8988T (cell line): ENCODE measurements at places on chromosomes 16 and 17.

GRCh38 chr17:55254375-55254774, 10.4 kb upstream of the HLF start:
- no peak for DNase-seq

DNA sequence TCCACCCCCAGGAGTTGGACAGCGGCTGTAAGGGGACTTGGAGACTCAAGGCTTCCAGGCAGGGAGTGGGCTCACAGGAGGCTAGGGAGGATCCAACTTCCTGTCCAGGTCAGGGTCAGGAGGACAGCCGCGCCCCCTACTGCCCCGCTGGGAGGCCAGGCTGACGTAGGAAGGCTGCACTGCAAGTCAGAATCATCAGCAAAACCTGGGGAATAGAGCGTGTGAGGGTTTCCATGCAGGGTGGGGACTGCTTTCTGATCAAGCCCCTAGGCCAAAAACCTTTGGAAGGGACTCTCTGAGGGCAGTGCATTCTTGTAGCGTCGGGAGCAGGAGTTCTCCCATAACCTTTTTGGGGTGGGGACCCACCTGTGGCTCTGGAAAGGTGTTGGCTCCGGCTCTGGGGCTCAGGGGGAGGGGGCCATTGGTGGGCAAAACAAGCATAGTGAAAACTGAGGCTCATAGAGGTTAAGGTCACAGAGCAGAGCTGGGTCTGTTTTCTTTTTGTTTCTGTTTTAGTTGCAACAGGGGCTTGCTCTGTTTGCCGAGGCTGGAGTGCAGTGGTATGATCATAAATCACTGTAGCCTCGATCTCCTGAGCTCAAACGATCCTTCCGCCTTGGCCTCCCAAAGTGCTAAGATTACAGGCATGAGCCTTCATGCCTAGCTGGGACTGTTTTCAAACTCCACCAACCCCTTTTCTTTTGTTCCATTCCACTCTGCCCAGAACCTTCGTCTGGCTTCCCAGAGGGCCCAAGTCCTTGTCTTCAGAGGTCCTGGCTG, 22.1 kb downstream of the RAI1 start:
- DNase-seq: peak; percentile 20

DNA sequence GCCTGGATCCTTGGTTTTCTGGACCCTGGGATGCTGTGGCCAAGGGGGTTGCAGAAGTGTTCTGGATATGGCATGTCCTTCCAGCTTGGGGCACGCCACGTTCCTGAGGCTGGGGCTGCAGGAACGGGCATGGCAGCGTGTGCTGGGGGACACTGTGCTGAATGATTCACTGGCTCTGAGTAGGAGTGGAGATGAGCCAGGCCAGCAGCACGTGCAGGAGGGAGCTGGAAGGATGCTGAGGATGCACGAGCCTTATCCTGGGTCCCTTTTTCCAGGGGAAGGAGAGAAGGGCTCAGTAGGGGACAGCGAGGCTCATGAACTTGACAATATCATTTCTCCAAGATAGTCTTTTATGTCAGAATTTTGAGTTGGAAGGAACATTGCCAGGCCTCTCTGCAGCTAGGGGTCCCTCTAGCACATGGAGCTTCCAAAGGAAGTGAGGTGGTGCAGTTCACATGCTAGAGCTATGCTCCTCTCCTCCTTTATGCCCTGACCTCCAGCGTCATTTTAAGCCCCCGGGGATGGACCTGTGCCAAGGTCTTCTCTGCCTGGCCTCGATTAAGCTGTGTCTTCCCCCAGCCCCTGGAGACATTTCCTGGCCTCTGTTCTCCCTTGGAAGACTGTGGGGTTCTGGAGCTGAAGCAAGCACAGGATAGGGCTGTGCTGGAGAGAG, 125.9 kb downstream of the OR1D5 start:
- no peak for DNase-seq

DNA sequence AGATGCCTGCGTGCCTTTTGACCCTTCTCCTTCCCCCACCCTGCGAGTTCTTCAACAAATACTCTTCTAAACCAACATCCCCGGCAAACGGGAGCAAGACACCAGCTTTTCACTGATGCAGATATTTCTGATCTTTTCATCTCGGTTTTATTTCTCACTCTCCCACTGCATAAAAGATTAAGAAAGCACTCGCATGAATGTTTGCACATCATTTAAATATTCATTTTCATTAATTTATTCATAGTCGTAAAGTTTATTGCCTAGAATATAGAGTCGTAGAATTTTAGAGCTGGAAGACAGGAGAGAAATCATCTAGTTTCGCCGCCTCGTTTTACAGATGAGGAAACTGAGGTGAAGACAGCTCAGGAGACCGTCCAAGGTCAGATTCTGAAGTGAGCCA, 488.1 kb downstream of the MAF start:
- DNase-seq: no peak

GRCh38 chr16:88941913-88942909, 34.8 kb downstream of the CBFA2T3 start:
- no peak for DNase-seq

- no peak for DNase-seq
These were observed 216.4 kb downstream of the GSG1L start for GRCh38 chr16:27847030-27847550.

GRCh38 chr16:76311260-76311659, 34.1 kb downstream of the CNTNAP4 start:
- no peak for DNase-seq

GRCh38 chr17:35404360-35404759, 27.9 kb downstream of the SLFN12 start:
- no peak for DNase-seq

- DNase-seq: no peak
These were observed 33.5 kb downstream of the TMEM186 start for GRCh38 chr16:8763899-8764298.
